Naive thymus-derived CD8-positive, alpha-beta T cell (primary cell): ENCODE measurements at places on chromosomes 3 and 15. TPM values are rescaled to one million over a fixed set of nuclear protein-coding genes. Genes with fewer than 3 reads are reported as not detected.

Gene PCSK6
- 6.7 TPM for total RNA-seq

Gene ZDHHC23
- total RNA-seq: 5.8 TPM

Gene UACA
- 0.13 TPM for total RNA-seq

- no peak for DNase-seq
- peak overlapping the region; percentile 98 for H3K4me3 ChIP-seq
- H3K4me1 ChIP-seq: peaks cover 79% of the 10 kb centered on the region
- H3K27me3 ChIP-seq: no peaks in the 10 kb centered on the region
Observed at GRCh38 chr3:13013566-13013965, 59.7 kb downstream of the IQSEC1 start.

DNA sequence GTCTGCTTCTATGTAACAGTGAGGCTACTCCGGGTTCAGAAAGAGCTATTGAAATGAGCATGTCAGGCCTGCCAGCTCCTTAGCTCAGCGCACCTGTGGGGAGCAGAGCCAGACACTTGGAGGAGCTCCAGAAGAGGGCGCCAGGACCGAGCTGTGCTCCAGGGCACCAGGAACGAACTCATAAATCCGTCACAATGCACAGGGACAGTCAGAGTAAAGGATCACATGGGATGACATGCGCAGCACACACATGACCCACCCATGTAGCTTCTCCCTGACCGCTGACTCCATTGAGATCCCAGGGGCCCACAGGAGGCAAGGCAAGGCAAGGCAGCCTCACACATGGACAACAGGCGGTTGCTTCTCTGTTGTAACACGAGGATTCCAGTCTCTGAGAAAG lies 26.0 kb upstream of the GNB5 start:
- H3K4me1 ChIP-seq: peaks cover 13% of the 10 kb centered on the region
- H3K27ac ChIP-seq: no peak overlapping the region
- no peak for DNase-seq
- no peaks in the 10 kb centered on the region for H3K36me3 ChIP-seq
- H3K4me3 ChIP-seq: no peak overlapping the region
- H3K27me3 ChIP-seq: no peaks in the 10 kb centered on the region

GRCh38 chr3:13689373-13690260 lies 140.7 kb downstream of the FBLN2 start:
- peaks cover 2% of the 10 kb centered on the region for H3K36me3 ChIP-seq
- no peak overlapping the region for H3K27ac ChIP-seq
- no peak overlapping the region for H3K4me3 ChIP-seq
- H3K27me3 ChIP-seq: peaks cover 8% of the 10 kb centered on the region
- no peaks in the 10 kb centered on the region for H3K4me1 ChIP-seq

DNA sequence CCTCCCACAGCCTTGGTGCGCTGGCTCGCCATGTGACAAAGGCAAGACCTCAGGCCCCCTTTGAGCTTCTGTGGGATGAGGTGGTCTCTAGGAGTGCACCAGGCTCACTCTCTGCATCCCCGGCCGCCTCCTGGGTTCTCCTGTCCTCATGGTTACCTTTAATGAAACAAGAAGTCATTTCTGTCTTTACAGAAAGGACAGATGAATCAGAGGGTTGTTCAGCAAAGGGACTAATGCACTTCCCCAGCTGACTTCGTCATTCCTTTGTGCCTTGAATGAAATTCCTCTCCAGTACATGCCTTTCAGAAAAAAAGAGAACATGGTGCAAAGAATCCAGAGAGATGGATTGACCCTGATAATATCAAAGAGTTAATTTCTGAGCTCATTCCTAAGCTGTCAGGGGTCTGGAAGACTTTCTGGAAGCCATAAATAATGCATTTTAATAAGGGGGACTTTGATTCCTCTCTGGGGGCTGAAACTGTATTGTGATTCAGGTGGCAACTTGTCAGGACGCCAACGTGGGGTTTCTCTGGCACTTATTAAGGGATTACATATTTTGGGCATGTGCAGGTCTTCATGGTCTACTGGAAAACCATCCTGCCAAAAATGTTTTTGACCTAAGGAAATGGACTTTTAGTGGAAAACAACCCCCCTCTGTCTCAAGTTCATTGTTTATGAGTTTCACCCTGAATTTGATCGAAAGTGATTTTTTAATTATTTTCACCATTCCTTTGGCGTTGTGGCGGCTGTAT lies 122.7 kb downstream of the FBLN2 start:
- H3K36me3 ChIP-seq: no peaks in the 10 kb centered on the region
- no peak for DNase-seq
- no peak overlapping the region for H3K27ac ChIP-seq

GRCh38 chr15:69792823-69793222 lies 304.9 kb downstream of the TLE3 start:
- no peaks in the 10 kb centered on the region for H3K4me1 ChIP-seq
- no peak overlapping the region for H3K4me3 ChIP-seq
- H3K27ac ChIP-seq: no peak overlapping the region
- H3K27me3 ChIP-seq: peaks cover 2% of the 10 kb centered on the region
- H3K36me3 ChIP-seq: peaks cover 7% of the 10 kb centered on the region

- H3K4me1 ChIP-seq: no peaks in the 10 kb centered on the region
- peaks cover 7% of the 10 kb centered on the region for H3K27me3 ChIP-seq
- no peak for DNase-seq
- H3K27ac ChIP-seq: no peak overlapping the region
Observed at GRCh38 chr15:47607695-47608094, 109.6 kb upstream of the SEMA6D start.

- peak overlapping the region; percentile 90 for H3K4me3 ChIP-seq
- no peaks in the 10 kb centered on the region for H3K36me3 ChIP-seq
- no peak for DNase-seq
- H3K27ac ChIP-seq: no peak overlapping the region
Observed at GRCh38 chr3:141878817-141879216, 2.4 kb downstream of the ATP1B3 start.

GRCh38 chr3:176987901-176988650 lies 209.2 kb downstream of the TBL1XR1 start:
- H3K27ac ChIP-seq: no peak overlapping the region
- H3K4me3 ChIP-seq: no peak overlapping the region
- no peaks in the 10 kb centered on the region for H3K4me1 ChIP-seq
- DNase-seq: no peak
